Thyroid gland (tissue), 4 donors: ENCODE measurements at places on chromosomes 6 and 20. TPM values are rescaled to one million over a fixed set of nuclear protein-coding genes. Genes with fewer than 3 reads are reported as not detected.

DEF6 gene
- 9.3 TPM for total RNA-seq

CTCFL gene
- not detected for total RNA-seq

RFX6 gene
- not detected for total RNA-seq

BPIFB4 gene
- not detected for total RNA-seq

TNF gene
- not detected for total RNA-seq

MCHR2 gene
- not detected for total RNA-seq

EYS gene
- not detected for total RNA-seq

CYP24A1 gene
- 6.6 TPM for total RNA-seq
